IPS DF 6.9 (cell line): ENCODE measurements at places on chromosomes 11 and 22.

GRCh38 chr22:40462195-40462984 is 92.0 kb downstream of the SGSM3 start:
- DNase-seq, result no peak

DNA sequence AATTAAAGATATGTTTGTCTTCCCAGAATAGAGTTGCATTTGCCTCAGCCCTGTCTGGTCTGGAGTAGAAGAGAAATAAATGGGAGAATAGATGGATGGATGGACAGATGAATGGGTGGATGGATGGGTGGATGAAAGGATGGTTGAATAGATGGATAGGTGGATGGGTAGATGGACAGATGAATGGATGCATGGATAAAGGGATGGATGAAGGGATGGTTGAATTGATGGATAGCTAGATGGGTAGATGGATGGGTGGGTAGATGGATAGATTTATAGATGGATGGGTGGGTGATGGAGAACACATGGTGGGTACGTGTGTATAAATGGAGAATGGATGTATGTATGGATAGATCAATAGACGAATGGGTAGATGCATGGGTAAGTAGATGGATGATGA is 8.5 kb downstream of the CRYBB1 start:
- DNase-seq, result no peak

DNA sequence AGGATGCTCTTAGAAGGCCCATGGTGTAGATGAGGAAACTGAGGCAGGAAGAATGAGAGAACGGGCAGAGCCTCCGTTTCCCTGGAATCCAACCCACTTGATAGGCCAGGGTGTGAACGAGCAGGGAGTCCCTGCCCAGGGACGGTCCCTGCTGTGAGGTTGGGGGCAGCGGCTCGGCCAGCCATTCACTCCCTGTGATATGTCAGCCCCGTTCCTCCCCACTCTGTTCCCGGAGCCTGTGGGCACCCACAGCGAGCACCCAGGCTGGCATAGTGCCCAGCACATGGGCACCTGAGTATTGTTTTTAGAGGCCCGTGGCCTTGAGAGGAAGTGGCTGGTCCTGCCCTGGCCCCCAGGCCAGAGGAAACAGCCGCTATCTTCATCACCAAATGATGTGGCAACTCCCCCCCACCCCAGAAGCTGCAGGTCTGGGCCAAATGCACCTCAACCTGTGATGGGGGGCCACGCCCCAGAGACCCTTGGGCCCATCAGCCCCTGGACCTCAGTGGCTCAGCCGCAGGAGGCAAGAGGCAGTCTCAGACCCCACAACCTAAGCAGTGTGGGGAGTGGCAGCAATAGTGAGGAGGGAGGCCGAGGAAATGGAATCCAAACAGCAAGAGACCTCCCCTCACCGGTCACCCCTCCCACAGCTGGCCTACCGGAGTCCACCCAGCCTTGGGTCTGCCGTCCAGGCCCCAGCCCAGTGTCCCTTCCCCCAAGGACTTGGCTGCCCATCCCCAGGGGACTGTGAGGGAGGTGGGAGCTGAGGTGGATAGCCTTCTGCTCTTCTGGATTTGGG is 2.1 kb downstream of the ALDH3B1 start:
- DNase-seq, result no peak

DNA sequence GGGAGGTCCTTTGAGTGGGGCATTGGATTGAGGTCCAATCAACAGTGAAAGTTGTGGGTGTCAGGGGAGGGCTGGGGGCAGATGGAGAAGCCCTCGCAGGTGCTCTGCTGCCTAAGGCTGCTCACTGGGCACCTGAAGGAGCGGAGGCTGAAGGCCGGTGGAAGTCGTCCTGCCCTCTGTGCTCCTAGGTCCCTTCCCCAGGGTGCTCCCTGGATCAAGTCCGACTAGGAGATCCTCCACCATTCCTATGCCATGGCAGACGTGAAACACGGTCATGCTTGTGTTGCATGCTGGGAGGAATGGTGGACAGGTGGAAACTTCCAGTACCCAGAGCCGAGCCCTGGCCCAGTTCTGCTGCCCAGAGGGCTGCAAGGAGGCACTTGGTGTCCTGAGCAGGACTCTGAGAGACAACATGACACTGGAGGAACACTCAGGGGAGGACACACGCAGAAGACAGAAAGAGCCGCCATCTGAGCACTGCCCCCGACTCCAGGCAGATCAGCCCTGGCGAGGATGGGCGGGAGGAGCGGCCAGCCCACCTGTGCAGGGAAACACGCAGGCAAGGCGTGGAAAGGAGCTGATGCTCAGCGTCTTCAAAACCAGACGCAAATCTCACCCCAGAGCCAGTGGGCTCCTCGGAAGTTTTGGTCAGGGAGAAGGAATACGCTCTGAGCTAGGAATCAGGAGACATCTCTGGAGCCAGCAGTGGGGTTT is 786.8 kb downstream of the BRD1 start:
- DNase-seq, result no peak

- DNase-seq, result no peak
Measured at GRCh38 chr11:69156235-69156639, 502 bp downstream of the SMIM38 start.

DNA sequence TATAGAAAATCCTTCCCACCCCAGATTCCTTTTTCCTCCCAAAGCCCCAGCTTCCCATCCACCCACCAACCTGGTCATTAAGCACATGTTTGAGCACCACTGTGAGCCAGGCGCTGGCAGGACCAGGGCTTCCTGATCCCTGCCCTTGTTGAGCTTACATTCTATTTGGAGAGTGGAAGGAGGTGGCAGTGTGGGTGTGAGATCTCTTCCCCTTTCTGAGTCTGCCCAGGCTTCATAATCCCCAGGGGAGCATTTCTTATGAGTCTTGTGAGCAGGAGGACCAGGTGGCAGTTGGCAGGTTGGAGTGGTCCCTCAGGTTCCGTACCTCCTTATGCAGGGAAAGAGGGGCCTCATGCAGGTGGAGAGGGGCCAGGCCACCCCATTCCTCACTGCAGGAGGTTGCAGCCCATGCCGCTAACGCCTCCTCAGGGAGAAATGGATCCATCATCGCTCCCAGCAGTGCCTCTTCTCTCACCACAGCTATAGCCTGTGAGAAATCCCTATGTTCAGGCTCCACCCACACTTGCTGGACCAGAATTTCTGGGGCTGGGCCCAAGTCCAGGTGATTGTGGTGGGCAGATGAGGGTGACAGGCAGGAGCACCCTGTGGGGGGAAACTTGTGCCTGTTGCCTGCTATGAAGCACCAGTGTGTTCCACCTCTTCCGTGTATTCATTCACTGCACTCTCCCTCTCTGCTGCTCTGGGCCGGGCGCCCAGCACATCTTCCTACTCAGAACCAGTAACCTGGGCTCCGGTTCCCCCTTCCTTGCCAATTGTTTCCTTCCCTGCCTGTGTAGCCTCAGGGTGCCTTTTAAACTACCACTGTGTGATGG is 23.5 kb downstream of the UBE2L3 start:
- DNase-seq, result no peak

DNA sequence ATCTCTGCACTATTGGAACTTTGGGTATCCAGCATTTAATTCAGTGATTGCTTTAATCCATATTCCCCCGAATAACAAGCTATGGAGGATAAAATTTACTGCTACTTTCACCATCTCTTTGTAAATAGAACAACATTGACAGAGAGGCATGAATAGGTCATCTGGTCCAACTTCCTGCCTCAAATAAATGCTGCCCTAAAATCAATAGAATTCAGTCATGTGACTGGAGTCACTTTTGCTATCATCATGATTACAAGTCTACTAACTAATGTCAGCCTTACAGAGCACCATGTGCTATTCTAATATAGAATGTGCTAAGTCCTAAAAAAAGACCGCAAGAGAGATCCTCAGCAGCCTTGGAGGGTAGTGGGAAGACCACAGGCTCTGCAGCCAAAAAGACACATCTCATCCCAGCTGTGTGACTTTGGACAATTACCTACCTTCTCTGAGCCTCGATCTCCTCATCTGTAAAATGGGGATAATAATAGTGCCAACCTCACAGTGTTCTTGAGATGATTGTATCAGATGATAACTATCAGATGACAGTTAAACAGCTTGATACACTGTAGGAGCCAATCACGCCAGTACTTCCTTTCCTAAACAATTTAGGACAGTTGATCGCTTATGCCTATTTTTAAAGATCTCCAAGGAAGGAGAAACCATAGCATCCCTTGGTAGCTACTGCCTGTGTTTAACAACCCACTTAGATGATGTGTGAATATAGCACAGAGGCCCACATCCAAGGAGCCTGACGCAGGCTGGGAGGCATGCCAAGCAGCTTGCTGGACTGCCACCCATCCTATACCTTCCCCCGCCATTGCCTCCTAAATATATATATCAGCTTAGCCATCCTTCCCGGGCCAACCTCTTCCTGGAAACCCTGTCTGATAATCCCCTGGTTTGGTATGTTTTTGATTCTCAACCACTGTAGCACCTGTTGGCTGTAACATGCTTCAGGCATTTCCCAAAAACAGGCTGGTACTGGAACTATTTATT is 77.3 kb upstream of the PHF21A start:
- DNase-seq, result no peak
